ENCODE measurements at places on chromosomes 2 and 18. TPM values are rescaled to one million over a fixed set of nuclear protein-coding genes. Genes with fewer than 3 reads are reported as not detected.
A peak's percentile ranks its signal among the peaks of the same experiment; 100 is the strongest.

GRCh38 chr18:56715121-56715520 is 64.0 kb downstream of the WDR7 start:
- no peak overlapping the region for H3K4me3 ChIP-seq
- no peaks in the 10 kb centered on the region for H3K4me1 ChIP-seq
- H3K27me3 ChIP-seq, result no peaks in the 10 kb centered on the region
- no peak overlapping the region for H3K27ac ChIP-seq
- H3K36me3 ChIP-seq, result no peaks in the 10 kb centered on the region

- H3K36me3 ChIP-seq, result no peaks in the 10 kb centered on the region
- DNase-seq, result no peak
- H3K4me3 ChIP-seq, result no peak overlapping the region
- no peaks in the 10 kb centered on the region for H3K27me3 ChIP-seq
These were observed 427.5 kb downstream of the LRATD1 start for GRCh38 chr2:15059870-15060512.

The POLE4 gene
- total RNA-seq, result 18.9 TPM

The NEUROD1 gene
- total RNA-seq, result not detected

The DGKD gene
- 6.5 TPM for total RNA-seq

GRCh38 chr18:34871435-34871834 is 161.3 kb downstream of the DTNA start:
- no peak overlapping the region for H3K4me3 ChIP-seq
- H3K27ac ChIP-seq, result no peak overlapping the region
- no peaks in the 10 kb centered on the region for H3K36me3 ChIP-seq

DNA sequence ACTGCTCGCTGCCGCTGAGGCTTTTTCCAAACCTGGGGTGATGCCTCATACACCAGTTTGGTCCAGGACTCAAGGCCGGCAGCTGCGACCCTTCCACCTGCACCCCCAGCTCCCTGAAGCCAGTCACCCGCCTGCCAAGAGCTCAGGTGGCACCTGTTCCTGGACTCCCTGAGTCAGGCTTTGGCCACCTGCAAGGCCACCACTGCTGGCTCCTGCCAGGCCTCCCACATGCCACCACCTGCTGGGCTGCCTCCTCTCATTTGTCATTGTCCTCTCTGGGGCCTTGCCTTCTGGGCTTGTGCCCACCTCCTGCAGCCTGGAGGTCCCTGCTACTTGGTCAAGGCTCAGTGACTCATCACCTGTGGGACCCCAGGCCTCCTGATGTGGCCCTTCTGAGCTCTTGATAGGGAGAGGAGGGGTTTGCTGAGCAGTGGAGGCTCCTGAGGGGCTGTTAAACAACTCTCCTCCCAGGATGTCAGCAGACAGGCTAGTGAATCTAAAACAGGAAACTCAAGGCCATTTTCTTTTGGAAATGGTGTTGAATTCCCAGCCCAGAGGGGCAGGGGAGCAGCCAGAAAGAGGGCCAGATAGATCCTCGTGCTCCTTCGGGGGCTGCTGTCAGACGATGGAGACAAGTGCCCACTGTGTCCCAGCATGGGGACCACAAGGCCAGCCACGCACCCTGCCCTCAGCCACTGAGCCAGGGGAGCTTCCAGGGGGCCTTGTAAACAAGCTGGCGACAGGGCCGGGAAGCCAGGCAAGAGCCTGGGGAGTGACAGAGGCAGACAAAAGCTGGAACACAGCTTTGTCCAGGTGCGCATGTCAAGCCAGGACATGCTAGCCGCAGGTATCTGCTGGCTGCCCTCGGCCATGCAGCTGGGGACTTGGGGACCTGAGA is 416.8 kb downstream of the LRATD1 start:
- H3K27ac ChIP-seq, result no peak overlapping the region
- H3K4me3 ChIP-seq, result no peak overlapping the region
- H3K36me3 ChIP-seq, result no peaks in the 10 kb centered on the region
- DNase-seq, result no peak
- H3K27me3 ChIP-seq, result no peaks in the 10 kb centered on the region
- no peaks in the 10 kb centered on the region for H3K4me1 ChIP-seq

- no peak overlapping the region for H3K4me3 ChIP-seq
- no peak for DNase-seq
- H3K27ac ChIP-seq, result no peak overlapping the region
- no peaks in the 10 kb centered on the region for H3K36me3 ChIP-seq
- H3K4me1 ChIP-seq, result no peaks in the 10 kb centered on the region
- no peaks in the 10 kb centered on the region for H3K27me3 ChIP-seq
These were observed 94.8 kb upstream of the HNRNPA3 start for GRCh38 chr2:177117755-177118154.

DNA sequence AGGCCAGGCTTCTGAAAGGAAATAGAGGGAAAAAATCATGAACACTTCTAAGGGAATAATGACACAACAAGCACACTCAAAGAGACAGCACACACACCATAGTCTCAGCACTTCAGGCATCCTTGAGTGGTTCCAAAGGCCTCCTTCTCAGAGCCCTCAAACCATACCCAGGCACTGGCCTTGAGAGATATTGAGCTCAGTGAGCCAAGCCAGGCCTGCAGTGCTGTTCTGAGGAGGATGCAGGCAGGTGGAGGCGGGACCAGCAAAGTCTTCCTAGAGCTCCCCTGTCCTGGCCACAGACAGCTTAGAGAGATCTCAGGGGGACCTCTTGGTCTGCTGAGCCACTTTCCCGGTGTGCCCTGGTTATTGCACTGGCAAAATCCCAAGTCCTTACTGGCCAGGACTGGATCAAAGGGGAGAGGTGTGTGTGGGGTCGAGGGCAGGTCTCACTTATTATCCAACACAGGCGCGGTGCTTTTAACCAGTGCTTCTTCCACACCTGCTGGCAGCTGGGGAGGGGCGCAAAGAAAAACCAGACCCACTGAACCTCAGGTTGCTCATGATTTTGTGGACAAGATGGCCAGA is 86.8 kb upstream of the HAAO start:
- no peaks in the 10 kb centered on the region for H3K27me3 ChIP-seq
- H3K4me1 ChIP-seq, result peaks cover 6% of the 10 kb centered on the region
- H3K4me3 ChIP-seq, result no peak overlapping the region
- DNase-seq, result no peak
- H3K27ac ChIP-seq, result no peak overlapping the region

The GORASP2 gene
- total RNA-seq, result 51.8 TPM

GRCh38 chr18:78006774-78007260 is 757.2 kb downstream of the GALR1 start:
- no peak overlapping the region for H3K27ac ChIP-seq
- no peak for DNase-seq
- no peaks in the 10 kb centered on the region for H3K27me3 ChIP-seq

The PSMA8 gene
- total RNA-seq, result not detected

- H3K4me3 ChIP-seq, result no peak overlapping the region
- no peak overlapping the region for H3K27ac ChIP-seq
- DNase-seq, result no peak
- no peaks in the 10 kb centered on the region for H3K4me1 ChIP-seq
- no peaks in the 10 kb centered on the region for H3K27me3 ChIP-seq
- no peaks in the 10 kb centered on the region for H3K36me3 ChIP-seq
These were observed 91.7 kb upstream of the RAB6C start for GRCh38 chr2:129887688-129888266.

The ASIC4 gene
- under 0.01 TPM for total RNA-seq

- no peak overlapping the region for H3K4me3 ChIP-seq
- H3K36me3 ChIP-seq, result peaks cover 34% of the 10 kb centered on the region
These were observed 168.9 kb downstream of the ANTXR1 start for GRCh38 chr2:69181806-69182427.

The RMND5A gene
- 17.4 TPM for total RNA-seq

The RESP18 gene
- not detected for total RNA-seq

DNA sequence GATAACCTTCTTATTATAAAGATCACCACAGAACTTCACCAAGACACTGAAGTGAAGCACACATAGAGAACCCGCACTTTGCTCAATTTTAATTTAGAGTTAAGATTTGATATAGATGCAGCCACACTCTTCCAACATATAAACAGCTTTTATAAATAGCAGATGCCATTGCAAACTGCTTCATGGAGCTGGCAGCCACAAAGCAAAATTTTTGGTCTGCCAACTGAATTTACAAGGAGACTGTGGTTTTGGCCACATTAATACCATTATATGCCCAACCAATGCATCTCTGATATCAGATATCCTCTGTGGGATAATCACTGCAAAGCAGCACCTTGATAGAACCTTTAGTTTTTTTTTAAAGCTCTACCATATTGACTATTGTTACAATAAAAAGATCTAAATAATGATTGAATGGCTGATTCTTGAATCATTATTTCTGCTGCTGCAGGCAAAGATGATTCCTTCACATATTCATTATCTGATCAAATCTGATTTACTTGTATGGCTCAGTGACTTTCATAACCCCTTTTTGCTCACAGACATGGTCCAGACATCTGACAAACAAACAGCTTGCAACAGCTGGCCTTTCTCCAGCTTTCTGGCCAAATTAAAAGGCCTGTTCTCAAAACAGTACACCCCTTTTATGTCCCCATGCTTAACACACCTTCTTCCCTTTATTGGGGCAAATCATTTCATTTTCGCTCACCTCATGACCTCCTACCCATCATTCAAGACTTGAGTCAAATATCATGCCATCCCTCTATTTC is 88.4 kb downstream of the METTL4 start:
- no peak overlapping the region for H3K27ac ChIP-seq
- no peaks in the 10 kb centered on the region for H3K4me1 ChIP-seq
- H3K4me3 ChIP-seq, result no peak overlapping the region
- no peak for DNase-seq
- H3K27me3 ChIP-seq, result no peaks in the 10 kb centered on the region

DNA sequence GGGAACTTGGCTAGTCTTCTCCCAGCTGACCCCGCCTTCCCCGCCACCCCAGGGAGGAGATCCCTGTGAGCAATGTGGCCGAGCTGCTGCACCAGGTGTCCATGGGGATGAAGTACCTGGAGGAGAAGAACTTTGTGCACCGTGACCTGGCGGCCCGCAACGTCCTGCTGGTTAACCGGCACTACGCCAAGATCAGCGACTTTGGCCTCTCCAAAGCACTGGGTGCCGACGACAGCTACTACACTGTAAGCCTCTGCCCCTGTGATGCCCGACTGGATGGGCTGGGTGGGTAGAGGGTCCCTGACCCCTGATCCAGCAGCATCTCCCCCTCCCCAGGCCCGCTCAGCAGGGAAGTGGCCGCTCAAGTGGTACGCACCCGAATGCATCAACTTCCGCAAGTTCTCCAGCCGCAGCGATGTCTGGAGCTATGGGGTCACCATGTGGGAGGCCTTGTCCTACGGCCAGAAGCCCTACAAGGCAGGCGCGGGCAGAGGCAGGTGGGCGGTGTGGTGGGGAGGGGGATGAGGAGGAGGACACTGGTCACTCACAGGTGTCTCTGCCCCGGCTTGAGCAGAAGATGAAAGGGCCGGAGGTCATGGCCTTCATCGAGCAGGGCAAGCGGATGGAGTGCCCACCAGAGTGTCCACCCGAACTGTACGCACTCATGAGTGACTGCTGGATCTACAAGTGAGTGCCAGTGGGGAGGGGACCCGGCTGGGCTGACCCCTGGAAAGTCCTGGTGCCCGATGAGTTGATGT is 24.2 kb downstream of the ZAP70 start:
- no peaks in the 10 kb centered on the region for H3K27me3 ChIP-seq
- H3K4me1 ChIP-seq, result no peaks in the 10 kb centered on the region
- no peak overlapping the region for H3K27ac ChIP-seq
- no peaks in the 10 kb centered on the region for H3K36me3 ChIP-seq
- no peak overlapping the region for H3K4me3 ChIP-seq

- DNase-seq, result no peak
- H3K36me3 ChIP-seq, result no peaks in the 10 kb centered on the region
- no peak overlapping the region for H3K27ac ChIP-seq
- no peaks in the 10 kb centered on the region for H3K4me1 ChIP-seq
- no peak overlapping the region for H3K4me3 ChIP-seq
- H3K27me3 ChIP-seq, result no peaks in the 10 kb centered on the region
These were observed 332.9 kb upstream of the DDX18 start for GRCh38 chr2:117481608-117482007.

DNA sequence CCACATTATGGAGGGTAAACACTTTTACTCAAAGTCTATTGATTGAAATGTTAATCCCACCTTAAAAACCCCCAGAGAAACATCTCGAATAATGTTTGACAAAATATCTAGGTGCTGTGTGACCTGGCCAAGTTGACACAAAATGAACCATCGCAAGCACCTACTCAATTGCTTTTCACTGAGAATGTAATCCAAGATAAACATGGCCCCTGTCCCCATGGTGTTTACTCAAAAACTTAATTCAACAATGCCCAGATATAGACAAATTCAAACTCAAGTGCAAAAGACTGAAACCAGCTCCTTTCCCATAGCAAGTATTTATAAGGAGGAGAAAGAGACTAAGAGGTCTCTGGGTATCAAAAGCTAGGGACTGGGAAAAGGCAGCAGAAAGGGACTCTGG is 15.0 kb upstream of the ACMSD start:
- H3K27me3 ChIP-seq, result no peaks in the 10 kb centered on the region
- H3K4me1 ChIP-seq, result peaks cover 9% of the 10 kb centered on the region
- H3K36me3 ChIP-seq, result no peaks in the 10 kb centered on the region
- no peak overlapping the region for H3K27ac ChIP-seq
- DNase-seq, result no peak

- no peaks in the 10 kb centered on the region for H3K36me3 ChIP-seq
- DNase-seq, result no peak
- H3K27me3 ChIP-seq, result no peaks in the 10 kb centered on the region
- H3K4me3 ChIP-seq, result no peak overlapping the region
- peak overlapping the region; percentile 69 for H3K27ac ChIP-seq
These were observed 136.3 kb upstream of the GATA6 start for GRCh38 chr18:22033085-22033484.

DNA sequence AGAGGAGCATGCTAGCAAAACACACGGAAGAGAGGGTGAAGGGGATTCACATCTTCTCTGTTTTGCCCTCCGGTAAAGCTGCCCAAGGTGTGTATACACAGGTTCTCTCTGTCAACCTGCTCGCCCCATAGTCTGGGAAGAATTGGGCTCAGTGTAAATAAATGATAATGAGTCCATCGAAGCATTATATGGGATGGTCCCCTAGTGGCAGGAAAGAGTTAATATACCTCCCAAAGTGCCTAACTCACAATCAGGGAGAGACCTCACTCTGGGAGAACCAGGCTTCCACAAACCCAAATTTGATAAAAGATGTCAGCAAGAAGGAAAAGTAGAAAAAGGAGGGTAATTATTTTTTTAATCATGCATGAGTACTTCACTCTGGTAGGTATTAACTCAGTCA is 262.2 kb upstream of the ZNF521 start:
- DNase-seq, result no peak
- no peaks in the 10 kb centered on the region for H3K27me3 ChIP-seq
- no peak overlapping the region for H3K4me3 ChIP-seq
- H3K27ac ChIP-seq, result no peak overlapping the region
- no peaks in the 10 kb centered on the region for H3K36me3 ChIP-seq
- H3K4me1 ChIP-seq, result no peaks in the 10 kb centered on the region

The KCNS3 gene
- total RNA-seq, result 2.7 TPM

DNA sequence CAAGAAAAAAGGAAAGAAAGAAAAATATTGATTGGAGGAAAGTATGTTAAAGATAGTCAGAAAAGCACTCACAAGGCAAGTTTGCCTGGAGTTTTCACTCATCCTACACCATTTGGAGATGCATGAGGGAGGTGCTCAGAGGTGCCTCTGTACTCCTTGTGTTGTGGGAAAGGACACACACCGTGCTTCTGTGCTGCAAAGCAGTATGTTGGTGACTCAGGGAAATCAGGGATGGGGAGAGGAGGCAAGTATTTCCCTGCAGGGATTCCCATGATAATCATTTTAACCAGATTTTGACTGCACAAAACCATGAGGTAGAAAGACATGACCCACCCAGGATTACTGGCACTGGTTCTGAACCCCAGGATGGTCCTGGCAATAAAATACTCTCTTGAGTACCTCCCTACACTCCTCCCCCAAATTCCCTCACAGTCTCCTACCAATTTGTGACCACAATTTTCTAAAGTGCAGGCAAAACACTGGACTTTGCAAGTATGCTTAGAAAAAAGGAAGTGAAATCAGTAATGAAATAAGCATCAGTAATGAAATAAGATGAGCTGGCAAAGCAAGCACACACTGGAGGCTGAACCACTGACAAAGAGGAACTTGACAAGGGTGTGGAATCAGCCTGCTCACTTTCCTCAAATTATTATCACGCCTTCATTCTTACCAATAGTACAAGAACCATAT is 155.5 kb upstream of the ACVR2A start:
- no peaks in the 10 kb centered on the region for H3K4me1 ChIP-seq
- no peak overlapping the region for H3K27ac ChIP-seq
- H3K4me3 ChIP-seq, result no peak overlapping the region
